ENCODE measurements at places on chromosomes 2 and 18.

DNA sequence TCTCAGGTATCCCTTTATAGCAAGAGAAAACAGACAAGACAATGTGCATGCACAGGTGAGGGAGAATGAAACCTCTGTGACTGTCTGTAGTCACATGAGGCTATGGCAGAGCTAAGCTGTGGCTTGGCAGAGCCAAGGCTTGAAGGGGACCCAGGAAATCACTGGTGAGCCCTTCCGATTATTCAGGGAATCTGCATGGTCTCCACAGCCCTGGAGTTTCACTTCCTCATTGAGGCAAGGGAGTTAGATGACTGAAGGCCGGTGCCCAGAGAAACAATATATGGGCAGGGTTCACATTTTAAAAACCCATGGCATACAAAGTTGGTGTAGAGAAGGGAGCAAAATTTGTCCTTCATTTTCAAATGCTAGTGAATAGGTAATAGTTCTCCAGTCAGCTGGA lies 144.4 kb upstream of the REV1 start:
- no peak for DNase-seq

DNA sequence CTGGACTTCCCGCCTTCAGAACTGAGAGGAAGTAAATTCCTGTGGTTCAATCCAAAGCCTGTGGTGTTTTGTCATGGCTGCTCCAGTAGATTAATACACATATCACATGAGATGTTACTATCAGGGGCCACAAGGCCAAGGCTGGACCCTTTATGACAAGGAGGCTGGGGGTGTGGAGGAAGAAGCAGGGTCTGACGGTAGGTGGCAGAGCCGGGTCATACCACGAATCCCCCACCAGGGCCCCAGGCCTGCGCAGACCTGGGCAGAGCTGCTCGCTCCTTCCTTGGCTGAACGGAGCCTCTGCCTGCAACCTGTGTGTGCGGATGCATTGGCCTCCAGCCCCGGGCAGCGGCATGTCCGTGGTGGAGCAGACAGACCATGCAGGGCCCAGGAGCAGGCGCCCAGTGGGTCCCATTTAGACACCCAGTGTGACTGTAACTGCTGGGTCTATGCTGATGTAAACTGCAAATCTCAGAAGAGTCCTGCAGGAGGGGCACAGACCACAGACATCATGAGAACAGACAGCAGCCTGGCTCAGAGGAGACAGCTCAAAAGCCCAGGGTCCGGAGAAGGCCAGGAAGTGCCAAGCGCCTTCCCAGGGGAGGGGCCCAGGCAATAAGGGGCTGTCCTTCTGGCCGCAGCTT lies 155.2 kb downstream of the PXDN start:
- DNase-seq: no peak

GRCh38 chr2:201348758-201349157 lies 8.4 kb downstream of the FLACC1 start:
- no peak for DNase-seq

DNA sequence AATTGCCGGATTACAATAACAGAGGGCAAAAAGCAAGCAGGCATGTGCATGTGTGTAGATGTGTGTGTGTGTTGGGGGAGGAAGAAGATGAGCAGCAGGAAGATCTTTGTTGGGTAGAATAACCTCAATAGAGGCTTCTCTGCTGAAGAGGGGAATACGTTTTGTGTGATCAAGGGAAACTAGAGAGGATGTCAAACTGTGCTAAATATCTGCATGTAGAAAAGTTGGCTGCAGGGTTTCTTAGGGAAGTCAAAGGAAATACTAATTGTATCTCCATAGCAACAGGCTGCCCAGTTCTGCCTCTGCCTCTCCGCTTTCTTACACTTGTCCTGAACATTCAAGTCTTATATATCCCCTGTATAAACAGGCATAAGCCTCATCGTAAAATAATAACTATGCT lies 190.1 kb upstream of the RND3 start:
- DNase-seq: no peak

Data from stimulated activated effector memory CD8-positive, alpha-beta T cell treated with anti-CD3 and anti-CD28 coated beads, Interleukin-12 subunit alpha, Interleukin-12 subunit beta, amount 100 ng/mL, for 72 hours (primary cell).